HL-60 (cell line): ENCODE measurements at places on chromosomes 6 and 20.

GRCh38 chr6:24864343-24864742, 65.6 kb upstream of the ARMH2 start:
- no peak for DNase-seq

GRCh38 chr6:90730151-90730673, 143.3 kb upstream of the MAP3K7 start:
- no peak for DNase-seq

DNA sequence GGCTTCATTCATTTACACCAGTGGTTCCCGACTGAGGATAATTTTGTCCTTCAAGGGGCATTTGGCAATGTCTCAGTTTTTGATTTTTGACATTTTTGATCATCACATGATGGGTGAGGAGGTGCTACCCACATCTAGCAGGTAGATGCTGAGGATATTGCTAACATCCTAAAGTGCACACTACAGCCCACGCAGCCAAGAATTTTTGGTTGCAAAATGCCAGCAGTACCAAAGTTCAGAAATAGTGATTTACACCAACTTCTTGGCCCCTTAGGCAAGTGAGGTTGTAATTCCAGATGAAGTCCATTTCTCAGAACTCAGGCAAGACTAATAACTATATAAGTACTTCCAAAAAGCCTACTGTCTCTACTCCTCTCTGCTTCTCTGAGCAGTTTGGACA, 80.1 kb upstream of the TSHZ2 start:
- no peak for DNase-seq

GRCh38 chr6:22322103-22323030, 25.5 kb upstream of the PRL start:
- DNase-seq, result no peak
